Breast epithelium (tissue), 4 donors: ENCODE measurements at places on chromosomes 11 and 22.

DNA sequence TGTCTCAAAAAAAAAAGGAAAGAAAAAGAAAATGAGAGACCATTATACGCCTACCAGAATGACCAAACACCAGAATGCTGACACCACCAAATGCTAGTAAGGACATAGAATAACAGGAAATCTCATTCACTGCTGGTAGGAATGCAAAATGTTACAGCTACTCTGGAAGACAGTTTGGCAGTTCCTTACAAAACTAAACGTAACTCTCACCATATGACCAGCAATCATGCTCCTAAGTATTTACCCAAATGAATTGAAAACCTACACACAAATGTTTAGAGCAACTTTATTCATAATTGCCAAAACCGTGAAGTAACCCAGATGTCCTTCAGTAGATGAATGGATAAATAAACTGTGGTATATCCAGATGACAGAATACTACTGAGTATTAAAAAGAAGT is 7.2 kb downstream of the CHKA start:
- no peak for DNase-seq

GRCh38 chr11:132992838-132993631 is 539.3 kb downstream of the OPCML start:
- no peak for DNase-seq

DNA sequence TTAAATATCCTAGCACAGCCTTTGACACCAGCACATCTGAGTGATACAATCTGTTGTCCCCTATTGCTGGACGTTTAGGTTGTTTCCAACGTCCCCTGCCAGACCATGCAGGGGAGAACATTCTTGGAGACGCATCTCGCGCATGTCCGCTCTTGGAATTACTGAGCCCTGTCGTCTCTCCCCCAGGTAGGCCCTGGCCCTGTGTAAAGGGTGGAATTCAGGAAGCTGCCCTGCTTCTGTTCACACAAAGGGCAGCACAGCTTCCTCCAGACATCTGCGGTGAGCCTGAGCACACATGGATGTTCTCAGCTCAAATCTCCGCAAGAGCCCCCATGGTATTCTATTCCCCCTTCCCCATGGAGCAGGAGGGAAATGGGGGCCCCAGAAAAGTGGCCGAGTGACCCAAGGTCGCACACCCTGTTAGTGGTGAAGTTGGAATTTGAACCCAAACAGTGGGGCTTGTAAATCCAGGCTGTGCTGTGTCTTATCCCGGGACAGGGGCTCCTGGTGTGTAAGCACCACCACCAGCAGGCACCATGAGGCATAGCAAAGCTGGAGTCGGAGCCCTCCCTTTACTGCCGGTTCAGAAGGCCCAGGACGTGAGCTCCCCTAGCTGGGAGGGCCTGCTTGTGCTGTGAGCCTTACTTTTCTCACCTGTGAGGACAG is 5.0 kb upstream of the FGF19 start:
- no peak for DNase-seq

DNA sequence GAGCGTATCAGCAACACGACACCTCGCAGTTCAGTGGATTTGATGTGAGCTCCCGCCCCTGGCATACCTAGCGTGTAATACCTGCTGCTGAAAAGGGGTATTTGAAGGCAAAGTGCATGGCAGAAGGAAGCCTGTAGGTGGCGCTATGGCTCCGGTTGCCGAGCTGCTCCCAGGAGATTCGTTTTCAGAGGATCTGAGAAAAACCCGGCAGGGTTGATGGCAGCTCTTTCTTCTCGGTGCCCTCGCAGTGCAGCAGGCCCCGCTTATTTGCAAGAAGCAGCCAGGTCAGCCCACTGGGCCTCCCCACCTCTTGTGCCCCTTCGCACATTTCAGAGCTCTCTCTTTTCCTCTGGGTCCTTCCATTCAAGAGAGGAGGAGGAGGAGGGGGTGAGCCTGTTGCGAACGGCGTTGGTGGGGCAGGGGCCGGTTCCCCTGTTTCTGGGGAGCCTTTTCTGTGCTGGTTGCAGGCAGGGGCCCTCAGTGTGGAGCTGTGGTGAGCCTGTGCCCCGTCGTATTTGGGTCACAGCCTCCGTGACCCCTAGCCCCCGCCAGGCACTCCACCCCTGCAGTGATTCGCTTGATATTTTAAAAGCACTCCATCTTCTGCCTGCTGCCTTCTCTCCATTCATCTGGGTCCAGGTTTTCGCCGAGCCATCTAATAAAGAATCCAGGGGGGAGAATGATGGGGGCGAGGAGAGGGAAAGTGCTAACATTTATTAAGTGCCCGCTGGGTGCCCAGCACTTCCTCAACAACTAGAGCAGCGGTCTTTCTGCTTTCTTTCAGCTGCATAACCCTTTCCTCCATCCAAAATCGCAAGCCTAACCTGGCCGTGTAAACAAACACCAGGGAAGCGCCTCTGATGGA is 85.3 kb upstream of the SYT13 start:
- DNase-seq: no peak

DNA sequence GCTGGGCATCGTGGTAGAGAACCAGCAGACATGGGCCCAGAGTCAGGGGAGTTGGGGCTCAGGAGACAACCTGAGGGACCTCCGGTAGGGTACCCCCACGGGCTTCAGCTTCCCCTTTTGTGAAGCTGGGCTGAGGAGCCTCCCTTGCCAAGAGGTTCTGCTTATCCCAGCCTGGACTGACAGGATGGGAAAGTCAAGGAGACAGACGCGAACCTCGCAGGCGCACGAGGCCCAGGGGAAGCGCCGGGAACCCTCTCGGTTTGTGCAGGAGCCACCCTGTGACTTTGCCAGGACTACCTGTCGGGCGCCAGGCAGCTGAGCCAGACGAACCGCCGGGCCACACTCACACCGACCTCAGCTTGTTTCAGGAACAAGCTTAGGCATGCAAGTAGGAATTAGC is 566.1 kb downstream of the BRD1 start:
- DNase-seq: peak; percentile 35
